ENCODE measurements at places on chromosomes 16 and 17.

GRCh38 chr17:81279278-81280275, 15.5 kb downstream of the SLC38A10 start:
- DNase-seq, result no peak

DNA sequence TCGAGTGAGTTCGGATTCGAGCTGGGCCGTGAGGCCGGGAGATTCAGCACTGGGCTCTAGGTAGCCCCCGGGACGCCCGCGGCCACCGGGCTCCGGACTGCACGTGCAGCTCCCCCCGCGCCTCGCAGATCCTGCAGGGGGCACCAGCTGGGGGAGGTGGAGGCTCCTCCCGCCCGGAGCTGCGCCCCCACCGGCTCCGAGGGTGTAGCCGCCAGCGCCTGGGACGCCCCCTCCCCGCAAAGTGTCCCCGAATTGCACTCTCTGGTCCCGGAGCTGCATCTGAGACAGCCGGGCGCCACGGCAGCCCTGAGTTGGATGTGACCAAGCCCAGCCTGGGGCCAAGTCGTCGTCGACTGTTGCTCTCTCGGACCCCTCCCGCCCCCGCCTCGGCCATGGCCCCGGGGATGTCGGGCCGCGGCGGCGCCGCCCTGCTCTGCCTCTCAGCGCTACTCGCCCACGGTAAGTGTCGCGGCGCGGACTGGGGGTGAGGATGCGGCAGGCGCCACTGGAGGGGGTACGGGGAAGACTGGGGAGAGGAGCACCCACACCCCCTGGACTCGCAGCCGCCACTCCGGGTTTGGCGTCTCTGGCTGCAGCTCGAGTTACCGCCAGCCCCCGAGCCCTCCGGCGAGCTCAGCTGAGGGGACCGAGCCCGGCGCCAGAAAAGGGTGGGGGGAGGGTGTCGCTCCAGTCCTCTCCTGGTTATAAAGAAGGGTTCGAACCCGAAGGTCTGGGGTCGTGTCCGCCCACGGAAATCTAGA, 1.5 kb downstream of the TMEM132E start:
- no peak for DNase-seq

GRCh38 chr17:5429191-5429887, 9.4 kb downstream of the RPAIN start:
- no peak for DNase-seq

GRCh38 chr16:21628772-21629171, 23.6 kb downstream of the IGSF6 start:
- DNase-seq, result no peak

DNA sequence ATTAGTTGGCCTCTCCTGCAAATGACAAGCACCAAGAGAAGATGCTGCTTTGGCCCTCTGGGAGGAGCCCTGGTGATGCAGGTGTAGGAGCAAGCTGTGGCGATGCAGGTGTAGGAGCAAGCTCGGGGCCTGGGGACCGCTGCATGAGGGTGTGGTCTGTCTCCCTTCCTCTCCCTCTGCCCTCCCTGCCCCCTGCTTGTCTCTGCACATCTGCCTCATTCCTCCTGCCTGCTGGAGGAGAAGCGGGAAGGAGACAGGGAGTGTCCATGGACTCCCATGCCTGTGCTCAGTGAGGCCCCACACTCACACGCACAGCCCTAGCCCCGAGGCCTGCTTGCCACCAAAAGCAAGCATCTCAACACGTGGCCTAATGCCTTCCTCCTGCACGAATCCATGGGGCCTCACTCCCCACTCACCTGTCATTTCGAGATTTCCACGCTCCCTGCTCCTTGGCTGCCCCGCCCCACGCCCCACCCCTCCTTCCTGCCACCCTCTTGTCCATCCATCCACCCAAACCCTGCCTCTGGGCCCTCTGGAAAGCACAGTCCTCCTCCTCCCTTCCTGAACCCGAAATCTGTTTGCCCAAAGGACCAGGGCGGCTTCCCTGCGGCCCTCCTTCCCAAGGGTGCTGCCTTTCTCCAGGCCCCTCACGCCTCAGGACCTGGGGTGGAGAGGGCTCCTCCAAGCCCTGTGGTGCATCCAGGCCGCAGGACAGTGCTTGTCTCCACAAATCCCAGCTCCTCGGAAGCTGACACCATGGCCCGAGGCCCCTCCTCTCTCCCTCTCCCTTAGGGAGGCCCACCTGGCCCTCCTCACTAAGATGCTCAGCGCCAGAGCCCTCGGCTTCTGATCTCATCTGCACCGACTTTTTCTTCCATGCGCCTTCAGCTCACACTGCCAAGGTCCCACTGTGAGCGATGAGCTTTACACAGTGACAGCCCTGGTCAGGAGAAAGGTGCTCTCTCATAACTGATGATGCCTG, 11.8 kb upstream of the ALDH3A1 start:
- DNase-seq, result no peak

- no peak for DNase-seq
These were observed 742 bp upstream of the FBXO31 start for GRCh38 chr16:87384162-87384874.

Measured in effector CD4-positive, alpha-beta T cell (primary cell).